ENCODE measurements at places on chromosomes 11 and 22.

DNA sequence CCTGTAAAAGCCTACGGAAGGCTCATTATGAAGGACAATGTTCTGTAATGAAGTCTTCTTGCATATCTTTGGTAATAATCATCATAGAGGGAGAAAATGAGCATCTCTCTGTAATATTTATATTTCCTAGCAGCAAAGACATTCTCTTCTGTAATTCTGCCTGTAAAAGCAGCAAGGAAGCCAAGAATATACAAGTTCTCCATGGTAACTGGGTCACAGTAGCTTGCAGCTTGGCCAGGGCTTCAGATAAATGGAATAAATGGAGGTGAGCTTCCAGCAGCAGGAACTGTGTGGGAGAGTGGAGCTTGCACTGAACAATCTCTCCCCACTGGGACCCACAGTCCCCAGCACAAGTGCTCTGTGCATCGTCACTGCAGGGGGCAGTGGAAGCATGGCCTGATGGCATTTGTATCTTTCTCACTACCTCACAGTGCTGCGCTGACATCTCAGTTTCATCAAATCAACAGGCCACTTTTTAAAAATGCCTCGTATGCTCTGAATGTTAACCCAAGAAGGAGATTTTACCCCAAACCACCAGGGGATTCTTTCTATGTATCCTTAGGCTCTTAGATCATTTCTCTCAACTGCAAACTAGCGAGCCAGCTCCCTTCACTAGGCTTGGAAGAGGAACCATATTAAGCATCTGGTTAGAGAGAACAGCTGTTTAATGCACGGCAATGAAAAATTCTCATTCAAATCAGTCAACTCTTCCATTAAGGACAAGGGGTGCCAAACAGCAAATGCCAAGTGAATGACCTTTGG is 1059.7 kb downstream of the OPCML start:
- DNase-seq, result no peak

GRCh38 chr11:66868726-66869566 is 12.1 kb downstream of the LRFN4 start:
- no peak for DNase-seq

DNA sequence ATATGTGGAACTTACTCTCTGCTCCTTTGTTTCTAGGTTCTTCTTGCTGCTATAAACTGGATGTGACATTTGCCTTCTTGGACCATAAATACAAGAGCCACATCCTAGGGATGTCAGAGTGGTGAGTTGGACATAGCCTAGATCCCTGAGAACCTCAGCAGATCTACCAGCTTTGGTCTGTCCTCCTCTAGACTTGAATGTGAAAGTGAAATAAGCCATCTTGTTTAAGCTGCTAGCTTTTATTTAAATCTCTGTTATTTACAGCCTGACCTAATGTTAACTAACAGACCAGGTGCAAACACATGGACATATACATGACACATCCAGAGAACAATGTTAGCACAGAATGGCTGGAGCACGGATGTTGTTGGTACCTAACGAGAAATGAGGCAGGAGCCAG is 36.0 kb downstream of the SLN start:
- DNase-seq, result no peak

GRCh38 chr11:62391642-62392425 is 27.0 kb upstream of the SCGB1A1 start:
- no peak for DNase-seq

DNA sequence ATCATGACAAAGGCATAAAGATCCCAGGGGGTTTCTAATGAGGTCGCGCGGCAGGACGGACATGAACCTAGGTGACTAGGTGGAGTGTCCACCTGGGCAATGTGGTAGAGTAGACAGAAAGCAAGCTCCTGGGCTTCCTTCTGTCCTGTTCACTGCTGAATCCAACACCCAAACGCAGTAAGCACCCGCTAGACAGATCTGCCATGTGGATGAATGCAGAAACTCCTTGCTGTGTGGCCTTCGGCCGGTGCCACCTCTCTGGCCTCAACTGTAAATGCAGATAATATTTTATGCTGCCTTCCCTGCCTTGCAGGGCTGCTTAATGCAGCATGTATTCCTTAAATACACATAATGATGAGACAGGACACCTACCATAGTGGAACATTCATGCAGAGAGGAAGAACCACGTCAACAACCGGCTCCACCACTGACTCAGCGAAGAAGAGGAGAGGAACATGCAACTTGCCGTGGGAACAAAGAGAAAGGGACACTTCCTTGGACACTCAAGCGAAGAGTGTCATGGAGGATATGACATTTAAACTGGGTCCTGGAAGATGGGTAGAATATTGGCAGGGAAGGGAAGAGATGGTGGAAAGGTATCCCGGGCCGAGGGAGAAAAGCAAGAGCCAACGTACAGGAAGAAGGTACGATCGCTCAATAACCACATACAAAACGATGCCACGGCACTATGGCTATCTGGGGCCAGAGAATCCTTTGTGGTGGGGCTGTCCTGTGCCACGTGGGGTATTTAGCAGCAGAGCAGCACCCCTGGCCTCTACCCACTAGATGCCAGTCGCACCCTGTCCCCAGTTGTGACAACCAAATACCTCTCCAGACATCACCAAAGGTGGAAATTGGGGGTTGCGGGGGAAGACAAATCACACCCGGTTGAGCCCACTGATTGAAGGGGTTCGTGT is 30.8 kb downstream of the MYH9 start:
- no peak for DNase-seq

- DNase-seq, result no peak
Observed at GRCh38 chr22:45910928-45911467, 66.0 kb downstream of the WNT7B start.

DNA sequence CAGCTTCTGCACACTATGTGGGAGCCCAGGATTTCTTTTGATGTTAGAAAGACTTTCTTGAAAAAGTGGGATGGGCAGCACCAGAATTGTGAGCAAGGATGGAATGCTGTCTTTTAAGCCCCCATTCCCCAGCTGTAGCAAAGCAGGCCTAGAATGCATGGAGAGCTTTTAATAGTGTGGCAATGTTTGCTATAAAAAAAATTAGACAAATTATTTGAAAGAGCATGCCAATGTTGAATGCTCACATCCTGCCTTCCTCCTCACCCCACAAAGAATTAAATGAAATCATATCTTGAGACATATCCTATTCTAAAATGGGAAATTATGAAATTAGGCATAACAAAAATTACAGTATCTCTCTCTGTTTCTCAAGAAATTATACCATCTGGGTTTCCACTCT is 154.7 kb downstream of the C11orf91 start:
- DNase-seq, result no peak

- DNase-seq, result no peak
Observed at GRCh38 chr22:49850959-49851802, 2.5 kb upstream of the ZBED4 start.

DNA sequence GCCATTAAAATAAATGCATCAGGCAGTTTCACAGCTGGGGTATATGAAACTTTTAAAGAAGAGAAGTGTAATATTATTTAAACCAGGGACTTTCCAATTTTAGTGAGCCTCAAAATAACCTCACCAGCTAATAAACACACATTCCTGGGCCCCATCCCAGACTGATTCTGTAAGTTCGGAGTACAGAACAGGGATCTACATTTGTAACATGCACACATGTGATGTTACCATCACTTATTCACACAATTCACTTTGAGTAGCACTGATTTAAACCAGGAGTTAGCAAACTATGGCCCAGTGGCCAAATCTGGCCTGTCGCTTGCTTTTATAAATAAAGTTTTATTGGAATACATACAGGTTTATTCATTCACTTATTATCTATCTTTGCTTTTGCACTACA is 62.0 kb downstream of the STK33 start:
- DNase-seq, result no peak

DNA sequence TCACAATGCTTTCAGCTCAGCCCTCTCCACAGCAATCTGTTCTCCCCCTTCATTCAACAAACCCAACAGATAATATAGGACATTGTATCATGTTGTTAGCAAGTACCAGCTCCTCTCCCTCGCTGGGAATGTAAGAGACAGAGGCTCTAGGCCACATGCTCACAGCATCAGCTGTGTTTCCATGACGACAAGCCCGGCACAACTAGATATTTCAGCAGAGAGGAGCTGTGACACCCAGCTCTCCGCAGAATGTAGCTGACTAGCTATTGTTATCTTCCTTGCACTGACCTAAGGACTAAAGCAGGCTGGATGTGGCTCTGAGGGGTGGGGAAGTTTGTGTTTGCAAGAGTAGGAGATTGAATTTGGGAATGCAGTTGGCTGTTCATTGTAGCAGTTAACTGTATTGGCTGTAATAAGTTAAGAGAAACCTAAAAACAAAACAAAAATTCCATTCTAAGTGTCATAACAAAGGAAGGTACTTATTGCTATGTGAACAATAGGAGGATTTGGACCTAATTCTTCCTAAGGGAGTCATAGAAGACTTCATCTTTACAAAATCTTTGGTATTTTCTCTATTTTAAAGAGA is 28.0 kb upstream of the RRAS2 start:
- no peak for DNase-seq

GRCh38 chr11:1230456-1231395 is 7.9 kb downstream of the MUC5B start:
- DNase-seq, result no peak

DNA sequence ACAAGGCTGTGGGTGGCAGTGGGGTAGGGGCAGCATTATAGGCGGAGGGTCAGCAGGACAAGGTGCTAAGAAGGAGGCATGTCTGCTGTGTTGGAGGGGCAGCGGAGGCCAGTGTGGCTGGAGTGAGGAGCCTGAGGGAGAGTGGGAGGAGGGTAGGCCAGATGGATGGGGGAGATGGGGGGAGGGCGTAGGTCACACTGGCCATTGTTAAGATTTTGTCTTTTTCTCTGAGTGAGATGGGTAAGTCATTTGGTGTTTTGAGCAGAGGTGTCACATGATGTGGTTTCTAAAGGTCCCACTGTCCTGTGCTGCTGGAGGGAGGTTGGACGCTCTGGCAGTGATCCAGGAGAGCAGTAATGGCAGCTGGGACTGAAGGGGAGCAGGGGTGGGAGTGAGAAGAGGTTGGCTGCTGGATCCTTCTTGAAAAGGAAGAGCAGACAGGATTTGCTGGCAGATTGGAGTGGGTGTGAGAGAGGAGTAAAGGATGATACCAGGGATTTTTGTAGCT is 9.8 kb downstream of the PPP6R3 start:
- DNase-seq, result no peak

DNA sequence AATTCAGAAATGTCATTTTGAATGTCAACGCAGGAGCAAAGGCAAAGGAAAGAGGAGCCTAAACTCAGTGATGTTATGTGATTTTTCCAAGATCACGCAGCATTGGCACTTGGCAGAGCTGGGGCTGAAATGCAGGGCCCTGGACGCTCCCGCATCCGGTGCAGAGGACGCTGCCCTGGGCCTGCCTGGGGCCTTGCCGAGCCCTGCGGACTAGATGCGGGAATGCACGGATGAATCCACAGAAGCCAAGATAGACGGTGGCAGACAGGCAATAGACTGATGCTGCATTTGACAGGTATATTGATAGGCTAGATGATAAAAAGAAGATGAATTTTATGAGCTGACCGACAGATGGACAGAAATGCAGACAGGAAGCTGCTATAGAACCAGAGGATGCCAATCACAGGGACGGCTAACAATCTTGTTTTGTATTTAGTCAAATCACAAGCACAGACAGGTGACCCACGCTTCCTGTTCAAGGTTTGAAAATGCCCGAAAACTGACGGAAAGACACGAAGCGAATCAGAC is 696 bp upstream of the MARK2 start:
- no peak for DNase-seq

DNA sequence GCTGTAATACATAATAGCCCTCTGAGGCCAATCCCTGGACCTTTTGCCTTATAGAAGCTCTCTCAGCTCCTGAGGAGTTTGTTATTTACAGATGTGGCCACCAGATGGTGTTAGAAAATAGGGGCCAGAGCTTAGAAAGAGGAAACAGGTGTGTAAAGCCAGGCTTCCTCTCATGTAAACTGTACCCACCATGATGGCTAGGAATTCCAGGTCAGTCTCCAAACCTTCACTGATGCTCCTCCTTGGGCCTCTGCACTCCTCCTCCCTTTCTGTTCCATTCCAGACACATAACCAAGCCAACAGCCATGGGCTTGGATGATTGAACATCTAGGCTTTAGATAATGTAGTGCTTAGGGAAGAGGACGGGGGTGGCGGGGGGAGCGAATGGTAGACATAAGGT is 39.7 kb downstream of the USP35 start:
- peak; percentile 67 for DNase-seq

DNA sequence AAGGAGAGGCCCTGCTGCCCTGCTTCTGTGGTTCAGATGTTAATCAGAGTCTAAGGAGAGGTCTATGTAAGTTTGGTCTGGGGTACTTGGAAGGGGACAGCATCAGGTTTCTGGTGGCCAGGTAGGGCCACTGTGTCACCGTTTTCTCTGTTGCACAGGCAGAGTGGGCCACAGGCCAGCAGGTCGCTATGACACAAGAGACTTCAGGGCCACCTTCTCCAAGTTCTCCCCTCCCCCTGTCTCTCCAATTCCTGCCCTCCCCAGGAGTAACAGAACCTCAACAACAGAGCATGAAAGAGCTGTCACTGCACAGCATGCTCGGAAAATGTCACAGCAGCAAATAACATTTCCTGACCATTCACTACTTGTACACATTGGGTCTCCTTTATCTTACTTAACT is 58.6 kb downstream of the MPPED2 start:
- no peak for DNase-seq

- DNase-seq, result no peak
Observed at GRCh38 chr11:60680455-60681119, 18.8 kb upstream of the MS4A8 start.

DNA sequence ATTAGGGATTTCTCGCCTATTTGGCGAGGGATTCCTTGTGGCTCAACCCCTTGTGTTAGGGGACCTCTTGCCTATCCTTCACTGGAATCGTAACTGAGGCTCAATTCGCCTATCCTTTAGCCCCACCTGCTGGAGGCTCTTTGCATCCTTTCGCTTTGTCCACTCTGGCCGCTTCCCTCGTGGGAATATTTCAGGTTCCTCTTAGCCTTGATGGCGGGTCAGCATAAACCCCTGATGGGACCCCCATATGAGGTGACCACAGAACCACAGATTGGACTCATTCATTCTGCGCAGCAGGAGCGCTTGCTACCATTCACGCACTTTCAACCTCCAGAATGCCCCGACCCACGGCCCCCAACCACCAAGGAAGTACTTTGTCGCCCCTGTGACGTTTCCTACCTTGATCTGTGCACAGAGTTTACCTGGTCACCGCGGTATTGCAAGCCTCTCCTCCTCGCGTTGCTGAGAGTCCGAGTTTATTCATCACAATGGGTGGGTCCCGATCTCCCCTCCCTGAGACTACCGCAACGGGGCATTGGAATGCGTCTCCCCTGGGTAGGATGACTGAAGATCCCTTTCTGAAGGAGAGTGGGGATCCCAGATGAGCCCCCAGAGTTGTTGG is at the start of gene OR52N2:
TSS of gene OR52N2 (plus strand) at position 425 of the 622 bp plus-strand sequence. CDS start 11,412 bp downstream, outside the sequence.
- peak; percentile 33 for DNase-seq

Measured in NCI-H1436 (cell line).